ENCODE measurements at places on chromosomes 3 and 15. TPM values are rescaled to one million over a fixed set of nuclear protein-coding genes. Genes with fewer than 3 reads are reported as not detected.

GRCh38 chr3:15096046-15096445 is 2.9 kb downstream of the RBSN start:
- H3K27ac ChIP-seq: no peak overlapping the region
- no peak overlapping the region for H3K4me3 ChIP-seq
- no peak for DNase-seq
- H3K27me3 ChIP-seq: no peaks in the 10 kb centered on the region

DNA sequence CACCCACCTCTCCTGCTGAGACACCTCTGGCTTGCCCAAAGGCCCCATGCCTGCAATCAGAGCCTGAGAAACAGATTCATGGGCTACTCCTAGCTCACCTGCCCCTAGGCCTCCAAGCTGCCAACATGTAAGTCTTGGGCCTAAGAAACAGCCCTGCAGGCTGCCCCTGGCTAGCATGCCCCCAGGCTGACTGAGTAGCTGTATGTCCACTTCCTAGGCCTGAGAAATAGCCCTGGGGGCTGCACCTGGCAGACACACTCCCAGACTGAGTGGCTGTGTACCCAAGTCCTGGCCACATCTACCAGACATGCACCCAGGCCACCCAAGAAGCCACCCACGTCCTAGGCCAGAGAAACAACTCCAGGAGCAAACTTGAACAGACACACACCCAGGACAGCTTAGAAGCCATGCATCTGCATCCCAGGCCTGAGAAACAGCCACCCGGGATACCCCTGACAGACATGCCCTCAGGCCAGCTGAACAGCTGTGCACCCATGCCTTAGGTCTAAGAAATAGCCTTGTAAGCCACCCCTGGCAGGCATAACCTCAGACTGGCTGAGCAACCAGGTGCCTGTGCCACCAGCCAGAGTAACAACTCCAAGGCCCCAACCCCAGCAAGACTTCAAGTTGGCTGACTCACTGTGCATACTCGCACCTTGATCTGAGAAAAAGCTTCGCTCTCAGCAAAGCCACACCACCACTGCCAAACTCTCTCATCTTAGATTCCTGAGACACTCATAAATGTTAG is 12.0 kb upstream of the NRG4 start:
- DNase-seq: no peak
- H3K36me3 ChIP-seq: no peaks in the 10 kb centered on the region
- no peak overlapping the region for H3K27ac ChIP-seq
- H3K4me1 ChIP-seq: no peaks in the 10 kb centered on the region
- no peaks in the 10 kb centered on the region for H3K27me3 ChIP-seq

GRCh38 chr3:30084316-30084715 is 522.1 kb upstream of the TGFBR2 start:
- H3K27ac ChIP-seq: no peak overlapping the region
- H3K27me3 ChIP-seq: no peaks in the 10 kb centered on the region
- H3K4me3 ChIP-seq: no peak overlapping the region
- H3K4me1 ChIP-seq: no peaks in the 10 kb centered on the region
- no peak for DNase-seq

- peaks cover 5% of the 10 kb centered on the region for H3K4me1 ChIP-seq
- no peak overlapping the region for H3K4me3 ChIP-seq
- H3K27me3 ChIP-seq: no peaks in the 10 kb centered on the region
- no peak overlapping the region for H3K27ac ChIP-seq
- no peaks in the 10 kb centered on the region for H3K36me3 ChIP-seq
- DNase-seq: no peak
Measured at GRCh38 chr3:136671921-136672320, 80.3 kb downstream of the STAG1 start.

GRCh38 chr3:24945563-24945962 is 450.9 kb upstream of the THRB start:
- no peak overlapping the region for H3K27ac ChIP-seq
- H3K27me3 ChIP-seq: no peaks in the 10 kb centered on the region
- H3K4me1 ChIP-seq: no peaks in the 10 kb centered on the region
- no peak overlapping the region for H3K4me3 ChIP-seq
- H3K36me3 ChIP-seq: no peaks in the 10 kb centered on the region

GRCh38 chr15:101149864-101150722 is 101.8 kb downstream of the CHSY1 start:
- no peaks in the 10 kb centered on the region for H3K27me3 ChIP-seq
- DNase-seq: no peak
- H3K4me1 ChIP-seq: peaks cover 19% of the 10 kb centered on the region
- no peaks in the 10 kb centered on the region for H3K36me3 ChIP-seq

The SLC27A2 gene
- polyA plus RNA-seq: not detected

DNA sequence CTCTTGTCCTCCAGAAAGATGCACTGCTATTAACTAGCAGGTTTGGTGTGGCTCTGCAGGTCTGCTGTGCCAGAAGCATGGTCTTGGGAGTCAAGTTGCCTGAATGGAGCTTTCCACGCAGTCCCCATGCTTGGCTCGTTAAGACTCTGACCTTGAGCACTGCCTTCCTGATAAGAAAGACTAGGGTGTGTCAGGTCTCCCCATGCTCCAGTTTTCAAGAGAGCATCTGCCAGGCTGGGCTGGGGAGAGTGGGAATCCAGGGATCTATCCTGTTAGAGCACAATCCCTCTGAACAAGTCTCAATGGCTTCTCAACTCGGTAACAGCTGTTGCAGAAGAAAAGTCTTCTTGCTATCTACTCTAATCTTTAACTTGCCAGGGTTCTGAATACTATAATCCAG is 98.2 kb downstream of the TJP1 start:
- H3K27ac ChIP-seq: no peak overlapping the region
- no peak overlapping the region for H3K4me3 ChIP-seq
- H3K36me3 ChIP-seq: peaks cover 100% of the 10 kb centered on the region
- no peaks in the 10 kb centered on the region for H3K4me1 ChIP-seq

- H3K36me3 ChIP-seq: no peaks in the 10 kb centered on the region
- no peak overlapping the region for H3K27ac ChIP-seq
- H3K27me3 ChIP-seq: no peaks in the 10 kb centered on the region
- H3K4me3 ChIP-seq: no peak overlapping the region
Measured at GRCh38 chr3:166110102-166110501, 272.9 kb upstream of the BCHE start.

The KIF9 gene
- 19.2 TPM for polyA plus RNA-seq

DNA sequence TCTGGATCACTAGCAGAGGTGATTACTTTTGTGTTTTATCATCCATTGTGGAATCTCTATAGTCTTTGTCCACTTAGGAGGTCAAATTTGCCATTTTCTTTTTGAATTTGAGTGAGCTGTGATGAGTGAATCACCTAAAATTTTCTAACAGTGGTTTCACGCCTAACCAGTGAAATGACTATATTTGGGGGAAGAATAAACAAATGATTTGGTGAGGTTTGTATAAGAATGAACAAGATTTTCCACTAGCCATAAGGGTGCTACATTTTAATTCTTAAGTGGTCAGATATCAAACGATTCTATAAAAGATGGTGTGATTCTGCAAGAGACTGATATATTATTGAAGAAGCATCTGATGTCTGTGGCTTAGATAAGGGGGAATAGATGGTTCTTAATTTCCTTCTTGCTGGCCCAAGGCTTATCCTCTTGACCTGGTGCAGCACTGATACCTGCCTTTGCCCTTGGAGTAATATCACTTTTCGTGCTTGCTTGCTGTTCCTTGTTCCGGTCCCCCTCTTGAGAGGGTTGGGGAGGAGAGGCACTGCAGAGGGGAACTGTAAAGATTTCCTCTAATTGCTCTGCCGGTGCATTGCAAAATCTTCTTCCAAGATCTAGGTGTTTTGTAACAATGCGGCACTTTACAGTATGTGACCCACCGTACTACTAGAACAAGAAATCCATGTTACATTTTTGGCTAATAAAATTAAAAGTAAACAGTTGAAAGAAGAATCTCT is 14.5 kb downstream of the C3orf20 start:
- DNase-seq: no peak
- H3K4me1 ChIP-seq: no peaks in the 10 kb centered on the region
- H3K27me3 ChIP-seq: no peaks in the 10 kb centered on the region
- no peak overlapping the region for H3K27ac ChIP-seq

- no peaks in the 10 kb centered on the region for H3K27me3 ChIP-seq
- H3K36me3 ChIP-seq: no peaks in the 10 kb centered on the region
- H3K27ac ChIP-seq: peak overlapping the region; percentile 2
- no peak overlapping the region for H3K4me3 ChIP-seq
- DNase-seq: no peak
- H3K4me1 ChIP-seq: peaks cover 4% of the 10 kb centered on the region
Measured at GRCh38 chr3:177300842-177301241, 103.6 kb upstream of the TBL1XR1 start.

DNA sequence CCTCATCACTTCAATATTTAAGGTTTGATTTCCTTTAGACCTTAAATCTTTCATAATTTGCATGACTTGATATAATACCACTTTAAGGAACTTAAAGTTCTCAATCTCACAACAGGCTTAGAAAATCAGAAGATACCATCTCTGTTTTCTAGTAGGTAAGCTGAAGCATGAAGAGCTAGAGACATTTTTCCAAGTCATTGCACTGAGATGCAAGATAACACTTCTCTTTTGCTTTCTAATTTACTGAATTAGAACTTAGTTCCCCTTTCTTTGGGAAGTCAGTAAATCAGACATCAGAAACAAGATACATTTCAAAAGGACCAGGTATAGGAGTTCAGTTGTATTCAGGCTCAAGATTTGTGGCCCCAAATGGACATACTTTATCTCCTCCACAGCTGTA is 79.7 kb downstream of the DZIP3 start:
- DNase-seq: no peak

GRCh38 chr15:40595219-40595618 is 1.2 kb downstream of the KNL1 start:
- DNase-seq: no peak
- no peaks in the 10 kb centered on the region for H3K36me3 ChIP-seq
- no peaks in the 10 kb centered on the region for H3K27me3 ChIP-seq
- peaks cover 3% of the 10 kb centered on the region for H3K4me1 ChIP-seq

DNA sequence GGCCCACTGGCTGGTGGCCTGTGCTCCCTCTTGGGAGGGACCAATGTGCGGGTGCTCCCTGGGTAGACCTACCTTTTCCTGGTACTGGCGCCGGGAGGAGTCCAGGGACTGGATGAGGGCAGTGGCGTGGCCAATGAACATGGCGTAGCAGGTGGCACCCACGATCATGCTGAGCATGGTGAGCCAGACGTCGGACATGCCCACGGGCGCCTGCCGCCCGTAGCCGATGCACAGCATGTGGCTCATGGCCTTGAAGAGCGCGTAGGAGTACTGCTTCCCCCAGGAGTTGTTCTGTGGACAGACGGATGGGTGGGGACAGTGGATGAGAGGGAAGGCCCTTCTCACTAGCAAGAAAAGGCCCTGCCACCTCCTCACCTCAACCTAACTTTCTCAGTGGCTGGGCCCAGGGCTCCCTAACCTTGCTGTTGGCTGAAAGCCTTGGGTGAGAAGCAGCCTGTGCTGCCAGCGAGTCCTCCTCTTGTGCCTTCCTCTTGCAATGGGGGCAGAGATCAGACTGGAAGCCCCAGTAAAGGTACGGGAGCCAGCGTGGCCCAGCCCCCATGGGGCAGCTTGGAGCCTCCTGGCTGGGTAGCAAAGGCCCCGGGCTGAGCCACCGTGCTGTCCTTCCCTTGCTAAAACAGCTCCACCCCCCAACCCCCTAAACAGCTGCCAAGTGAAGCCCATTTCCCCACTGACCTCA is 39.1 kb downstream of the HCN4 start:
- H3K27me3 ChIP-seq: no peaks in the 10 kb centered on the region
- peaks cover 6% of the 10 kb centered on the region for H3K36me3 ChIP-seq
- H3K4me1 ChIP-seq: peaks cover 11% of the 10 kb centered on the region
- no peak overlapping the region for H3K27ac ChIP-seq

GRCh38 chr3:113606539-113607218 is 74.3 kb downstream of the SIDT1 start:
- no peak for DNase-seq
- no peak overlapping the region for H3K4me3 ChIP-seq
- H3K27me3 ChIP-seq: no peaks in the 10 kb centered on the region
- H3K4me1 ChIP-seq: no peaks in the 10 kb centered on the region
- H3K27ac ChIP-seq: no peak overlapping the region

GRCh38 chr3:150077581-150078247 is 107.0 kb upstream of the PFN2 start:
- DNase-seq: no peak
- H3K27me3 ChIP-seq: no peaks in the 10 kb centered on the region
- no peak overlapping the region for H3K27ac ChIP-seq
- no peak overlapping the region for H3K4me3 ChIP-seq
- peaks cover 24% of the 10 kb centered on the region for H3K4me1 ChIP-seq

The CFAP44 gene
- polyA plus RNA-seq: 1.9 TPM

GRCh38 chr3:128277378-128278069 is 124.2 kb downstream of the EEFSEC start:
- no peak overlapping the region for H3K4me3 ChIP-seq
- H3K27me3 ChIP-seq: no peaks in the 10 kb centered on the region
- H3K27ac ChIP-seq: no peak overlapping the region
- H3K36me3 ChIP-seq: peaks cover 5% of the 10 kb centered on the region

DNA sequence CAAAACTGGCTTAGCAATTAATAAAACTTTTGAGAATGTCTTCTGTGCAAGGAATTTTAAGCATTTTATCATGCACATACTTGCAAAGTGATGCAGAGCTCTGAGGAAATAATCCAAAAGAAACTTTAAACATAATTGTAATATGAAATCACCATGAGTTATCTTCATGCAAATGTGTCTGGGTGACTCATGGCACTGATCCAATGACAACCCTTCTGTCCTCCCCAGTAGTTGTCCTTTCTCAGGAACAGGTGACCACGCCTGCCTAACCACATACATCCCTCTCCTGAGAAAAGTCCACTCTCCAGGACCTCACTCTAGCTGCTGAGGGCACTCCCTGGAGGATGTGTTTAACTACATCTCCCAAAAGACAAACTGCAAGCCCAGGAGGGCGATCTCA is 530.6 kb upstream of the IL12A start:
- no peaks in the 10 kb centered on the region for H3K27me3 ChIP-seq
- H3K4me1 ChIP-seq: peaks cover 6% of the 10 kb centered on the region
- H3K4me3 ChIP-seq: no peak overlapping the region
- no peaks in the 10 kb centered on the region for H3K36me3 ChIP-seq

GRCh38 chr3:155316426-155316825 is 22.9 kb upstream of the STRIT1 start:
- no peaks in the 10 kb centered on the region for H3K27me3 ChIP-seq
- H3K36me3 ChIP-seq: no peaks in the 10 kb centered on the region
- no peaks in the 10 kb centered on the region for H3K4me1 ChIP-seq
- H3K4me3 ChIP-seq: no peak overlapping the region
- H3K27ac ChIP-seq: no peak overlapping the region

The MELTF gene
- polyA plus RNA-seq: 72.6 TPM

- peaks cover 15% of the 10 kb centered on the region for H3K36me3 ChIP-seq
- no peaks in the 10 kb centered on the region for H3K4me1 ChIP-seq
- no peak overlapping the region for H3K27ac ChIP-seq
- DNase-seq: no peak
- no peak overlapping the region for H3K4me3 ChIP-seq
Measured at GRCh38 chr15:49328941-49329340, 94.1 kb upstream of the FGF7 start.

Data from heart left ventricle (tissue), 16 donors.